Mammary epithelial cell (primary cell): ENCODE measurements at places on chromosomes 1 and 21. TPM values are rescaled to one million over a fixed set of nuclear protein-coding genes. Genes with fewer than 3 reads are reported as not detected.

DNA sequence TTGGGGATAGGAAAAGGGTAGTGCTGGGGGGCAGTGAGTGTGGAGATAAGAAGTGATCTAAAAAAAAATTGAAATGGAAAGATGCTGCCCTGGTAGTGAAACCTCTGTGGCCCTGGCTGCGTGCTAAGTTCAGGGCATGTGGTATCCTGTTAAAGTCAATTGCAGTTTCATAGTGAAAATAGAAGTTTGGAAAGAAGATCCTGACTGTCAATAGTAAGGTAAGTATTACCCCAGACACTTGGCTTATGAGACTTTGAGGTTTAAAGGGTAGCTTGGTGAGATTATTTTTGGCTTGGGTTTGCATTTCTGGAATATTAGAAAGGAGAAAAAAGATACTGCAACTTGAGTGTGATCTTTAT is 6.8 kb downstream of the ARID1A start:
- DNase-seq = no peak

DNA sequence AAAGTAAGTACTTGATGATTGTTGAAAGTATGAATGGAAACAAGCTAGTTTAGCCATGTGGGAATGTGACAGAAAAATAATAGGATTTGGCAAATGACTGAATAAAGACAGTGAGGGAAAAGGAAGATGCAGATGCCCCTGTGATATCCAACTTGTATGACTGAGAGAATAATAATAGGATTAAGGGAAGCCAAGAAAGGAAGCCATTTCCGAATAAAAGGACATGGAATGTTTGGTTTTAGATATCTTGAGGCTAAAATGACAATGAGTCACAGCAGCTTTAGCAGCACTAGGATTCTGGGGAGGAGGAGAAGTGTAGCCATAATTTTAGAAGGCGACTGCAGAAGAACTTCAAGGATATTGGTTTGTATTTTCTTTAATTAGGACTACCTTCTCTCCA is 109.2 kb downstream of the TTLL7 start:
- DNase-seq = no peak

DNA sequence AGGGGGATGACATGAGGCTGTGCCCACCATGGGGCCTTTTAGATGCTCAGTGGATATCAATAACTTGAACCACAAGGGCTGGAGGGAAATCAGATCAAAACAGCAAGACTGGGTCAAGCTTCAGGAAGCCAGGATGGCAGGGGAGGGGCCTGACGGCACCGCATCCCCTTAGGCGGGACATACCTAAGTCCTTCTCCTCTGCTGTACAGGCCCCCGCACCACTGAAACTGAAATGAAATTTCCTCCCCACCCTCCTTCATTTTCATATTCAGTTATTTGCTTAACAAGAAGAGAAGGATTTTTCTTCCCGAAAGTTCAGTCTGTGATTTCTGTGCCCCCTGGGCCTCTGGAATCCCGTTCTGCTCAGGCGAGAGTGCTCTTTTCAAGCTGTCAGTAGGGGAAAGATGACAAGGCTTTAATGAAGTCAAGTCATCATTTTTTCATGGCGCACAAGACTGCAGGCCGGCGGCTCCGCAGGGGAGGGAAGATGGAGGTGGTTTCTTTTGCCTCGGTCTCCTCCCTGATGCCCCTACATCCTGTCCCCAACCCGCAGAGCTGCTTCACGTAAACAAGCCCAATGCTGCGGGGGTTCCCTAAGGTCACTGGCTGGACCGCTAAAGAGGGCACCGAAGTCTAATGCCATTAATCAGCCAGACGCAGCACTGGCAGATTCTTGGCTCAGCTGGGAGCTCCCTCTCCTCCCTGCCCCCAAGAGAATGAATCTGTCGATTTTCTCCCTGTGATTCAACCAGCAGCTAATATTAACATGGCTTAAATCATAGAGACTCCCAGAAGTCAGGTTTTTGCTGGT is 264.8 kb downstream of the C1orf94 start:
- DNase-seq = no peak

DNA sequence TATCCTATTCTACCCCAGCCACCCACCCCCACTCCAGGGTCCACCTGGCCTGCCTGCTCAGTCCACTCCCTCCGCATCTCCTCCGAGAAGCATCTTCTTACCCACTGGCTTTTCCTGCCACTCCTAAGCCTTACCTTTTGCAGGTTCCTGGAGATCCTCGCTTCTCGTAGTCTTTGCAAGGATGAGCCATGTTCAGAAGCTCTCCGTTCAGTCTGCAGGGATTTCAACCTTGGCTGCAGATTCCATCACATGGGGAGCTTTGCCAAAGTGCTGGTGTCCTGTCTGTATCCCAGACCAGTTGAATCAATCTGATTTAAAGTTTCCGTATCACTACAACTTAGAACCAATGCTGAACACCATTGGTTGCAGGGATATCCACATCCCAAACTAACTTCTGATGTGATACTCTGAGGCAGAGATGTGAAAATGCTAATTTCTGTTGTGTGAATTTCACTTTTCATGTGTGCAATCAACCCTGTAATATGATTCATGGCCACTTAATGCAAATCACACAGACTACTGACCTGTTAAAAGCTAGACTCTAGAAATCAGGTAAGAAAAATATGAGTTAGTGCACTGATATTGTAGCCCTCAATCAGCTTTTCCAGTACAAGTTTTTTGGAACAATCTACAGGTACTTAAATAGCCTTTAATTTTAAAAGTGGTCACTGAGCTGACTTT is 61.9 kb downstream of the CAPN2 start:
- no peak for DNase-seq

DNA sequence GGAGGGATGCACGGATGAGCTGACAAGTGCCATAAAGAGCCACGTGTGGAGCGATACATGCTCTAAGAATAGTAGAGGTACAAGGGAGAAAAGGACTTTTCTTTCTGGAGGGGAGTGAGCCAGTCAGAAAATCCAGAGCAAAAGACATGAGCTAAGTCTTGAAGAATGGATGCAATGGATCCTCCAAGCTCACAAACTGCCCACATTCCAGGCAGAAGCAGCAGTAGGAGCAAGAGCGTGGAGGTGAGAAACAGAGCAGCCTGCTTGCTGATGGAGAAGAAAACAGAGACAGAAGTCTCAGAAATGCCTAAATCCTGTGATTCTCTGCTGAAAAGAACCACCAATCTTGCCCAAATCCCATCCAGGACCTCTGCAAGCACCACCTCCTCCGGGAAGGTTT is 78.2 kb upstream of the RALGPS2 start:
- DNase-seq = no peak

GRCh38 chr1:100627936-100628335 is 90.0 kb downstream of the GPR88 start:
- no peak for DNase-seq

DNA sequence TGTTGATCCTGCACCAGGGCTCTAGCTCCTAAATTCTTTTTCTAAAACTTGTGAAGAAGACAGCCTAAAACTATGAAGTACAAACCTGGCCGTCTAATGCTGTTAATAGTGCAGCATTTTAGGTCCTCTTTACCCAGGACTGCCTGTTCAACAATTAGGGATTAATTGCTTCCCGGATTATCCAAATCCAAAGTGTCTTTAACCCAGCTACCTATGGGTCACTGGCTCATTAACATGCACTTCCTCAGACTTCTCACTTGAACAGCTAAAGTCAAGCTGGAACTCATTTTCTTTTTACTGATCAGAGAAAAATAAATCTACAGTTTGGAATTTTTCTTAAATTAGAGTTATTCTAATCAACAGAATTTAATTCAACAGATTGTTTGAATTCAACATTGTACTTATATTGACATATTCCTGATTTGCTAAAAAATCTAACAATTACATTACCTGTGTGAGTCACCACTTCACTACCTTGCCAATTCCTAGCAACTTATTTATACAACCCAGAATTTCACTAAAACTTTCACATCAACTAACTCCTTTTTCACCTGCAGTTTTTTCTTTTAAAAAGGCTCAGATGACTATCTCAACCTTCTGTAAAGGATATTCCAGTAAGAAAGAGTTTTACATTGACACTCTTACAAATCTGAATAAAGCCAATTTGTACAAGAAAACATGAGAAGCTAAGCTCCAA is 3.3 kb downstream of the HNRNPU start:
- no peak for DNase-seq

DNA sequence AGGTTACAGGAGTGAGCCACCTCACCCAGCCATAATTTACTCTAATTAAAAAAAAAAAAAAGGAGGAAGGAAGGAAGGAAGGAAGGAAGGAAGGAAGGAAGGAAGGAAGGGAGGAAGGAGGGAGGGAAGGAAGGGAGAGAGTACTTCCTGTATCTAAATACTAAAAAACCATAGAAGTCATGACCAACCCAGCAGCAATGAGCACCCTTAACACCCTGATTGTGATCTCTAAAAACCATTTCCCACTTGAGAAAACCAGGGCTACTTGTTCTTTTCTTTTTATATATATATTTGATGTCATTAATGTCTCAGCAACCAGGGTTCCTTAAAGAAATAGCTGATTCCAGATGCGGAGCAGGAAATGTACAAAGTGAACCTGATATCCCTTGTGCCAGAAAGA is 31.2 kb downstream of the ARID4B start:
- no peak for DNase-seq

DNA sequence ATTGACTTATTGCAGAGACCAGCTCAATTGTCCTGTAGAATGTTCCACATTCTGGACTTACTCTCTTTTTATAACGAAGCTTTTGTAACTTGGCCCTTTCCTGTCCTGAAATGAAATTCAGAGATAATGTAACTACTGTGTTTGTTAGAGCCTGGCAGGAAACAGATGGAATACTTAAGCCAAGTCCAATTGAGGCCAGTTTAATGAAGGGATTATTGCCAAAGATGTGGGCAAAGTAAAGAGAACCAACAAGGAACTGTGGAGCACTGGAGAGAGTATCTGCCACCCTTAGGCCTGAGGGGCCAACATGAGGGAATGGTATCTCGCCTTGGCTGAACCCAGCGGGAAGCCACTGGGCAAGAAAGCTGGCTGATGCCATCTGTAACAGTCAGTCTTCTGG is 32.9 kb downstream of the MFSD2A start:
- DNase-seq = no peak

DNA sequence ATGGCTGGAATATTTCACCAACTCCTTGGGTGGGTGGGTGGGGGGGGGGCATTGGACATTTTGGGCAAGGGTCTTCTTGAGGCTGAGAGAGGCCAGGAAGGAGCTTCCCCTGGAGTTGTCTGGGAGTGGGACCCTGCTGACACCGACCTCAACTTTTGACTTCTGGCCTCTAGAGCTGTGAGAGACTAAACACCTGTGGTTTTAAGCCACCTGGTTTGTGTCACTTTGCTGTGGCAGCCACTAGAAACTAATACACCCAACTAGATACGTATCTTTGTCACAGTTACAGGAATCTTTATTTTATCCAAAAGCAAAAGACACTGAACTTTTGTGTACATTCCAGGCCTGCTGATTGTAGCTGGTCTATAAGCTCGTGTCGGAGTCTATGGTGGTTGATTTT is 9.9 kb upstream of the RIPK4 start:
- DNase-seq = no peak

DNA sequence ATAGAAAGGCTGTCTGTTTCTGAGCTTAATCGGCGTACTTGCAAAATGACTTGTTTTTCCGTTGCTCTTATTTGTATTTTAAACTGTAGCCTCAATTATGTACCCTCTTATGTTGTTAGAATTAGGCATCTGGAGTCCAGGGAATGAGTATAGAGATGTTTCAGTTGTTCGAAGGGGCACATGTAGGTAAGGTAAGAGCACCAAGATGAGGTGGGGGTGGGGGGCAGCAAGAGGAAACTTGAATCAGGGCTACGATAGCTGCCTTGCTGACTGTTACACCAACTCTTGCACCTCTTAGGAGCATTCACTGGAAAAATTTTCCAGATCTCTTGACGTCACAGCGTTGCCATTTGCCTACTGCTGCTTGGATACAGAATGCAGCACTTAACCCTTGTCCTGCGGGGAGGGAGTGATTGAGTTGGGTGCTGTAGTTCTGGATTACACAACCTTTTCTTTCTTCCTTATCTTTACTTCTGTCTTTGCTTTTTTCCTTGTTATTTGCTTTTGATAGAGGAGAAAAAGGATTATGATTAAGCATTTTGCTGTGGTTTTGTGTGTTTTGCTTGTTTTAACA is 3.2 kb downstream of the ATP1B1 start:
- peak; percentile 88 for DNase-seq

DNA sequence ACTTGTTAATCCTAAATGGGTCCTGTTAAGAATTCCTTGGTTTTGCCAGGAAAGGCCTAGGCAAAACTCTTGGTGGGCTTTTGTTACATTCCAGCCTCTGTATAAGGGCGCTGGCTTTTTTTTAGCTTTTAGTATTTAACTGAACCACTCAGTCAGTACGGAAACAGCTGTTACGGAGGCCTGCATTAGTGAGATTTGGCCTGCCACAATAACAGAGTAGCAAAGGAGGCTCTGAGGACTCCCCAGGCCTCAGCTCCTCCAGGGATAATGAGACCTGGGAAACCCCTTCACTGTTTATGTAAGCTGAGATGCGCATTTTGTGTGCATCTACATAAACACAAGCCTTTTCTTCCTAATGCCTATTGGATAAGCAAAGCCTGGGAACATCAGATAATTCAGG is 210.2 kb downstream of the APP start:
- DNase-seq = no peak

DNA sequence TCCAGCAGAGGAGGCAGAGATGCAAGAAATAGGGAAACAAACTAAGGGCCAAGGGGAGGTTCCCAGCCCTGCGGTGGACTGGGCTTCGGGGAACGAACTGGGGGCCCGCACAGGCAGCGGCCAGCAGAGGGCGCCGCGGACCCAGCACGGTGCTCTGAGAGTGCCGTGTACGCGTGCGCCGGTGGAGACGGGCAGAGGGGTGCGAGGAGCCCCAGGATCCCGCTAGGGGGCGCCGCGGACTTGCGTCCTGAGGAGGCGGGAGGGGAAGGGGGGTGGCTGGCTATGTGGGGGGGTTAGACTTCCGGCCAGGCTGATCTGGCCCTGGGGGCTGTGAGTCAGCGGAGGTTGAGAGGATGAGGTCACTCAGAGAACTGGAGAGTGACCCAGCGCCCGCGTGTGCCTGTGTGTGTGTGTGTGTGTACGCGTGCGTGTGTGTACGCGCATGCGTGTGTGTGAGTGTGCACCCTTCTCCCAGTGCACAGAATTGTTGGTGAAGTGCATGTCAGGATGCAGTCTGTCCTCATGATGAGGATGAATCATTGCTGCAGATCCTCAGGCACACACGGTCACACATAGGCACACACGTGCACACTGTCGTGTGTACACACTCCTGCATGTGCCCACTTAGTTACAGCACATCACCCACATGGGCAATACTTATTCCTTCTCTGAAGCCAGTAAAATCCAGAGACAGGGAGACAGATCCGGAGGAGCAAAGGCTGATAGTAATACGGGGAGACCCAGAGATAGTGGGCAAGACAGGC is 17.0 kb downstream of the NES start:
- DNase-seq = peak; percentile 95

LCE1F gene
- total RNA-seq = not detected

IFNGR2 gene
- 63.3 TPM for total RNA-seq

C1orf167 gene
- not detected in 2 replicates for total RNA-seq

OBSCN gene
- 40.5 TPM for total RNA-seq
